Ecto neural progenitor cell (in vitro differentiated cells): ENCODE measurements at places on chromosomes 16 and 17.

- no peak for DNase-seq
Observed at GRCh38 chr17:1002412-1002753, 5.5 kb downstream of the TIMM22 start.

- DNase-seq: no peak
Observed at GRCh38 chr16:27642756-27643155, 92.8 kb downstream of the KATNIP start.

GRCh38 chr17:4544135-4544950 is 10.8 kb downstream of the MYBBP1A start:
- DNase-seq: no peak

- no peak for DNase-seq
Observed at GRCh38 chr16:50697881-50698767, 4.7 kb downstream of the NOD2 start.
